ENCODE measurements at places on chromosomes 2 and 18.

- DNase-seq = no peak
These were observed 41.6 kb upstream of the RALBP1 start for GRCh38 chr18:9433671-9434121.

GRCh38 chr2:63060472-63060991, 9.9 kb downstream of the OTX1 start:
- DNase-seq = no peak

- DNase-seq = no peak
These were observed 5.4 kb downstream of the CTAGE1 start for GRCh38 chr18:22412176-22412911.

- DNase-seq = no peak
These were observed 193.6 kb upstream of the PKDCC start for GRCh38 chr2:41854227-41854626.

GRCh38 chr18:34723143-34723542, 13.0 kb downstream of the DTNA start:
- no peak for DNase-seq

DNA sequence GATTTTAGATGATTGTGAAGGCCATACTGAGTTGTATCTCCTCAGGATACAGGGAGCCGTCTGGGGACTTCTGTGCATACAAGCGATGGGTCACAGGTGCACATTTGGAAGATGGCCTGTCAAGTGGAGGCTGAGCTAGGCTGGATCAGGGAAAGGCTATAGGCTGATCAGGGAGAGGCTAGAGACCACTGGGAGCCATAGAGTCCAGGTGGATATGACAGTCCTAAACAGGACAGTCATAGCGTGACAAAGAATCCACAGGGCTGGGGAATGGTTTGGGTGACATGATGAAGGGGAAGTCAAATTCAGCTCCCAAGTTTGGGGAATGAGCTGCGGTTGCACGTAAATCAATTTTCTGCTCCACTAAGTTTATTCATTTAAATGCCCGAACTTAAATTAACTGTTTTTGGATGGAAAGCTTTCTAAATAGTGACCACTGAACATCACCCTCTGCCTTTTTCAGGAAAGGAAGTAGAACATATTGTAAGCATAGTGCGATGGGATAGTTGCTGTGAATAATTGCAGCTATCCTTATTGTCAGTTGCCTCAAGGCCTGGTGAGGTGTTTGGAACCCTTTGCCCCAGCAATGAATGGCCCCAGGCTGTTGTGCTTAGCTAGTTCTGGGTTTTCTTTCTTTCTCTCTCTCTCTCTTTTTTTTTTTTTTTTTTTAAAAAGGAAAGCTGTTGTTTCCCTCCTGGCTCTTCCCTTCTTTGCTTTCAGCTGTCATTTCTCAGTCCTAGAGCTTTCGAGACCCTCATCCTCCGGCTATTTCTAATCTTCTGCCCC, 50.5 kb downstream of the KLHL29 start:
- DNase-seq = no peak

- DNase-seq = no peak
These were observed 961 bp downstream of the RBM43 start for GRCh38 chr2:151260573-151261230.

GRCh38 chr2:216090369-216090786, 8.7 kb downstream of the TMEM169 start:
- DNase-seq = no peak

DNA sequence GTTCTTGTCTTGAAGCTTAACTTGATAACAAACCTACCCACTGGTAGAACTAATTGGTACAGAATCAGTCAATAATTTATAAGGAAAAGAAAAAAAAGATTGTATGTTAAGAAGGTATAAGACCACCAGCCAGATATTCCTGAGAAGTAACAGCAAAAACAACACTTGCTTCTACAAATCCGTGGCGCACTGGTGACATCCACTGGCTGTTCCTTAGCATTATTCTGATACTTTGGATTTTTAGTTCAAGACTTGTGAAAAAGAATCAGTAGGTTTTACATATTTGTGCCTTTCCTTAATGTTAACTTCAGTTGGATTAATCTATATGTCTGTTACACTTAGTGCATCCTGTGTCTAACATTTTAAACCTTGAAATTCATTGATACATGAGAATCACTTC, 141.8 kb downstream of the GRB14 start:
- DNase-seq = no peak

DNA sequence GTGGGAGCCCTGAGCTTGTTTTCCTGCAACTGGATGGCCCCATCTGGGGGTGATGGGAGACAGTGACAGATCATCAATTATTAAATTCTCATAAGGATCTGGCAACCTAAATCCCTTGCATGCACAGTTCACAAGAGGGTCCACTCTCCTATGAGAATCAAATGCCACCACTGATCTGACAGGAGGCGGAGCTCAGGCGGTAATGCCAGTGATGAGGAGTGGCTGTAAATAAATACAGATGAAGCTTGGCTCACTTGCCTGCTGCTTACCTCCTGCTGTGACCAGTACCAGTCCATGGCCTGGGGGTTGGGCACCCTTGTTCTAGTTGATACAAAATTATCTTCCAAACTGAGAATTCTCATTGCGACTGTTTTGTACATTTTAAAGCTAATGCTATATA, 258.6 kb downstream of the CTNNA2 start:
- no peak for DNase-seq

DNA sequence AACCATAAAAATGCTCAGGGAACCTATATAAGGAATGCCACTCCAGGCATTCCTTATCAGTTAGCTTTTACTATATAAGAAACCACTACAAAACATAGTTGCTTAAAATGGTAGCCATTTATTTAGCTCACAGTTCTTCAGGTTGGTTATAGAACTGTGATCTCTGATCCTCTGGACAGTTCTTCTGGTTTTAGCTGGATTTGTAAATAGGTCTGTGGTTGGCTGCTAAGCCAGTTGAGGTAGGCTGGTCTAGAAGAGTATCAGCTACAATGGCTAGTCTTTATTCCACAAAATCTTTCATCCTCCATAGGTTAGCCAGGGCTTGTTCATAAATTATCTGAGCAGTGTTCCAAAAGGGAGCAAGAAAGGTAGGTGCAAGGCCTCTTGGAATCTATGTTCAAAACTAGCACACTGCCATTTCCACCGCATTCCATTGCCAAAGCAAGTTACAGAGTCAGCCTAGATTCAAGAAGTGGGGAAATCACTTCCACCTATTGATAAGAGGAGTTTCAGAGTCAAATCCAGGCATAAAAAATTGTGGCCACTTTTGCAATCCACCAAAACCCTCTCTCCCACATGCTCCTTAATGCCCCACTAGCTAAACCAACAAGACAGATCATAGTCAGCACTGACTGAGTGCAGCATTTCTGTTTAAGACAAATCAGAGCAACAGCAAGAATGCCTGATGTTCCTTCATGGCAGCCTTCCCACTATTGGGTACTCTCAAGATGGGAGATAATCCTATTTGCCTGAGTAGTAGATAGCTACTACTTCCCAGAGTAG, 146.4 kb downstream of the IRS1 start:
- DNase-seq = no peak

DNA sequence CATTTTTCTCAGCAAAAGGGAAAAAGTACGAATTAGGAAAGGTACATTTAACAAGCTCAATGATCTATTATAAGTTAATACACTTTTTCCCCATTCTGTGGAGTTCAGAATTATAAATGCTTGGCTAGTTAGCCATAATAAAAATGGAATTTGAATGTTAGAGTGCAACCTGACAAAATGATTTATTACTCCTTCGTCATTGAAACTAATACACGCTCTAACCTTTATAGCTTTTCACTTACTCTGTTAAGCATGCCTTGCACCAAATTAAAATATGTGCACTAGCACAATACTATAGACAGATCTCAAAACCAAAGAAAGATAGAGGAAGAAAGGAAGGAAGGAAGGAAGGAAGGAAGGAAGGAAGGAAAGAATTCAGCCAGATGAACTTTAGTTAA, 46.1 kb upstream of the FRZB start:
- DNase-seq = no peak

DNA sequence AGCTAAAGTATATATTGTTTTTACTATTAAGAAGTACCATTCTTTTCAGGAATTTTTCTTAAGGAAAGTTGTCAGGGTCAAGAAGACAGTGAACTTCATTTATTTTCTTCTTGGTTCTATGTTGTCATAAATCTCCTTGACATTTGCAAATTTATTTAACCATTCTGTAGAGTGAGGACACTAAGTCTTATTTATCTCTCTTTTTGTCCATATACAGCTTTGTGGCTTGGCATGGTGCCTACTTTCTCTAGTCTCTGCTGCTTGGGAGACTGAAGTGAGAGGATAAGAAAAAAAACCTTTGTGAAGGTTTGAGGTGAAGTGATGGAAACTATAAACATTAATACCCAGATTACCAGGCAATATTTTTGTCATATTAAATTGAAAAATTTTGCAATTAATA, 1389.4 kb downstream of the SUCLG1 start:
- no peak for DNase-seq

DNA sequence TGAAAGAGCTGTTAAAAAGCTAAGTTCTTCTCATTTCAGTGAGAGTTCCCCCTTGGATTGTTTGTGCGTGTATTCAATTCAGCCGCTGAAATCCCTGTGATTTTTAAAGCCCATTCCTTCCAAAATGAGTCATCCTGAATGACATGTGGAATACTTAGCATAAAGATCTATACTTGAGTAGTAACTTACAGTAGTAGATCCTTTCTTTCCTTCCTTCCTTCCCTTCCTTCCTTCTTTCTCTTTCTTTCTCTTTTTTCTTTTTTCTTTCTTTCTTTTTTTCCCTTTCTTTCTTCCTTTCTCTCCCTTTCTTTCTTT, 18.2 kb upstream of the SOX11 start:
- no peak for DNase-seq

GRCh38 chr2:91975130-91975491, 2896.1 kb upstream of the TEKT4 start:
- no peak for DNase-seq

DNA sequence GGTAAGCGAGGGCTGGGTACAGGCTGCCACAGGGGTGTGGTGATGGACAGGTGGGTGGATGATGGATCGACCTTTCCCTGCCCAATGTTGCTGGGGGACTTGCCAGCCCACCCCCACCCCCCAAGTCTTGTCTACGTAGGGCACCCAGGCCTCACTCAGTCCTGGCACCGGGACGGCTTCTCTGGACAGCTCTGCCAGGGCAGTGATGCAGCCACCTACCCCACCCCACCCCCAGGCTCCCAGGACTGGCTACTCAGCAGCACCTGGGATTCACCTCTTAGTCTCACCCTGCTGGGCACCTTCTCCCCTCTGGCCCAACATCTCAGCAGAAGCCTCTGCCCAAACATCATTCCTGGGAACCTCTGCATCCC, 55.7 kb downstream of the ANKMY1 start:
- DNase-seq = peak; percentile 28

DNA sequence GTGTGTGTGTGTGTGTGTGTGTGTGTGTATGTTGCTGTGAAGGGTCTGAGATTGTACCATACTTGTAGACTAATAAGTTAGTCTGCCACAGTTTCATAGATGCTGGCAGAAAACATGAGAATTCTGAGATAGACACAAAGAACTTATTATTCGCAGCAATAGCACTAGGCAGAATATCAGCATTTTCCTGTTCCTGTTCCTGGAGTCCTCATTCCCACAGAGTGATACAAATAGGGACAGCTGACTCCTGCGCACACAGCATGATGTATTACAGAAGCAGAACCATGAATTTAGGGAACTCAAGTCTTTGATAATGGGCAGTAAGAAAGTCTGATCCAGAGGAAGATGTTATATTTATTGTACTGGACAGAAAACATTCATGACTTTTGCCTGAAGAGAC, 1466.3 kb downstream of the DPP10 start:
- DNase-seq = no peak

DNA sequence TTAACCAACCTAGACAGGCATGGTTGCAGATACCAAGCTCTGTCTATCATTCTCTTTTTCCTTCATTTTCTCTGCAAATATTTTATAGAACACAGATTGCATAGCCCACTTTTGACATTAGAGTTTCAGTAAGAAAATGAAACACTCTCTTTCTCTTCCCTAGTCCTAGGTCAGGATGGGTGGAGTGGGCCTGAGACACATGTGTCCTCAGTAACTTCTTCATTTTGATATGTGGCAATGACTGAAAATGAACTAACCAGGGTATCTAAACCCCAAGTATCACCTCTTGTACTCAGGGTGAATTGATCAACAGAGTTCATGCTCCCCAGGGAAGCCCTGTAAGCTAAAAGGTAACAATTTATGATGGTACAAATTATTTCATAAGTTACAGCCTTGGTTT, 37.0 kb upstream of the KYNU start:
- DNase-seq = no peak

DNA sequence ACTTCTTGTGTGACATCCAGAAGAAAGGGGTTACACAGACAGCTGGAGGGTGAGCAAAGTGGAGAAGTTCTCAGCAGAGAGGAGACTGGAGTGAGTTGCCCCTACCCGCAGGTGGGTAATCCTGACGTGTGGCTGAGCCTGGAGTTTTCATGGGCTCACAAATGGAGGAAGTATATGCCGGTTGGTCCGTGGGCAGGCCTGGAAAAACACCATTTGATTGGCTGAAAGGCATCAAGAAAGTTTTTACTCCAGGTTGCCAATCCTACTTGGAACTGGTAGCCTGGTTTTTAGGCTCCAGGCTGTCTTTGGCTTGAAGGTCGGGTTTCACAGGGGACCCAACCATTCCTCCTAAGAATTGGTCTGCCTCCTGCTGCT, 1177.4 kb upstream of the LRRTM1 start:
- no peak for DNase-seq

DNA sequence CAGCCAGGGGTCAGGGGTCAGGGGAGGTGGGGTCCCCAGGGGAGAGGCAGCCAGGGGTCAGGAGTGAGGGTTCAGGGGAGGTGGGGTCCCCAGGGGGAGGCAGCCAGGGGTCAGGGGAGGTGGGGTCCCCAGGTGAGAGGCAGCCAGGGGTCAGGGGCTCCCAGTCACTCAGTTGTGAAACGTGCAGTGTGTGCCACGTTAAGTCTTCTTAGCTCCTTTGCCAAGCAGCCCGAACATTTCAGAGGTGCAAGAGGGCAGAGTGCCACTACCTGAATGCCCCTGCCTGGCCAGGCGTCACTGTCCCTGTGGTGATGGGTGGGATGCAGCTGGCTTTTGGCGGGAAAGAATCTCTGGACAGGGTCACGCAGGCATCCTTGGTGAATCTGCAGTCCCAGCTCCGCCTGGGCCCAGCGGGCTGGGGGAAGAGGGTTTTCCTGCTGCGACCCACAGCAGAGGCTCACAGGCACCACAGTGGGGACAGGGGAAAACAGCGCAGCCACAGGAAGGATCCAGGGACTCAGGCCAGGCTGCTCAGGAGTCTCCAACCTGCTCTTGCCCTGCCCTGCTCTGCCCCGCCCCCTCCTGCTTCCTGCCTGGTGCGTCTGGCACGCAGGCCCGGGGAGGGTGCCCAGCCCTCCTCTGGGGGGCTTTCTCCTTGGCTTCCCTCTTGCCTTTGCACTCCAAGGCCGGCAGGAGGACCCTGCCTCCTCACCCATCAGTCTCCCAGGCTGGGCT, 188.3 kb downstream of the TWIST2 start:
- no peak for DNase-seq

- DNase-seq = no peak
These were observed 236.5 kb downstream of the DYM start for GRCh38 chr18:49223837-49224529.

All from liver (tissue), 10 donors.